T1000 (cell line): ENCODE measurements at places on chromosomes 6 and 20.

DNA sequence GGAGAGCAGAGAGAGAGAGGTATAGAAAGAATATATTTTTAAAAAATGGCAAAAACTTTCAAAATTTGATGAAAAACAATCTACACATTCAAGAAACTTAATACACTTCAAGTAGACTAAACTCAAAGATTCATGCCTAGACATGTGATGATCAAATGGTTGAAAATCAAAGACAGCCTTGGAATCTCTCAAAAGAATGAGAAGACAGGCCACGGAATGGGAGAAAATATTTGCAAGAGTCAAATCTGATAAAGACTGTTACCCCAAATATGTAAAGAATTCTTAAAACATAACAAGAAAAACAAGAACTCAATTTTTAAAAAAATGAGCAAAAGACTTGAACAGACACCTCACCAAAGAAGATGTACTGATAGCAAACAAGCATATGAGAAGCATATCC is 49.7 kb downstream of the THEMIS start:
- DNase-seq: no peak

GRCh38 chr6:126531286-126531685 is 191.4 kb downstream of the CENPW start:
- DNase-seq: no peak

GRCh38 chr6:10437891-10438290 is 23.0 kb upstream of the TFAP2A start:
- no peak for DNase-seq

DNA sequence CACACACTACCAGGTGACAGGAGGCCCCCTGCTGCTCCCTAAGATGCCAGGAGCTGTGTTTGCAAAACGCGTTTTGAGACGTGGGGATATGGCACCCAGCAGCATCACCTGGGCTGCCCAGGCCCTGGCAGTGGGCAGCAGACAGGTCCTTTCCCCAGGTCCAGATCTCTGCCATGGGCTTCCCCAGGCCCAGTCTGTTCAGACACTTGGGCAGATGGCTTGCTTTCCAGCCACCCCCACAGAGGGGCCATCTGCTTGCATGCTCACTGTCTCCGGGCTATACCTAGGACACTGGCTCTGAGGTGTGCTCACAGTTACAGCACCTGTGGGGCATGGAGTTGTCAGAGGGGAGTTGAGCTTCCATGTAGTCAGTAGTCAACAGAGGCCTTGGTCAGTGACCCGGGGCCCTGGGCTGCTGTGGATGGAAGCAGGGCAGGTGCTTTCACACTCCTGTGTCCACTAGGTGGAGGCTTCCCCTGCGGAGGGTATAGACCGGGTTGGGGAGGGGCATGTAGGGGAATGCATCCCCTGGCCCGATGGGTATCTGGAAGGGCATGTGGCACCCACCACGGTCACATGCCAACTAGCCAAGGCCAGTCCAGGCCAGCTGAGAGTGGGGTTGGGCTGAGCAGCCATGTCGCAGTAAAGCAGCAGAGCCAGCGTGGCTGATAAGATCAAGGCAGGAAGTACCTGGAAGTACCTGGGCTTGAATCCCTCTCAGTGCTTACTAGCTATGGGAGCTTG is 185.4 kb upstream of the SLC24A3 start:
- no peak for DNase-seq

- DNase-seq: no peak
These were observed 585.1 kb downstream of the QKI start for GRCh38 chr6:163999475-164000125.

- DNase-seq: no peak
These were observed 280.3 kb downstream of the CDC5L start for GRCh38 chr6:44667668-44668390.

DNA sequence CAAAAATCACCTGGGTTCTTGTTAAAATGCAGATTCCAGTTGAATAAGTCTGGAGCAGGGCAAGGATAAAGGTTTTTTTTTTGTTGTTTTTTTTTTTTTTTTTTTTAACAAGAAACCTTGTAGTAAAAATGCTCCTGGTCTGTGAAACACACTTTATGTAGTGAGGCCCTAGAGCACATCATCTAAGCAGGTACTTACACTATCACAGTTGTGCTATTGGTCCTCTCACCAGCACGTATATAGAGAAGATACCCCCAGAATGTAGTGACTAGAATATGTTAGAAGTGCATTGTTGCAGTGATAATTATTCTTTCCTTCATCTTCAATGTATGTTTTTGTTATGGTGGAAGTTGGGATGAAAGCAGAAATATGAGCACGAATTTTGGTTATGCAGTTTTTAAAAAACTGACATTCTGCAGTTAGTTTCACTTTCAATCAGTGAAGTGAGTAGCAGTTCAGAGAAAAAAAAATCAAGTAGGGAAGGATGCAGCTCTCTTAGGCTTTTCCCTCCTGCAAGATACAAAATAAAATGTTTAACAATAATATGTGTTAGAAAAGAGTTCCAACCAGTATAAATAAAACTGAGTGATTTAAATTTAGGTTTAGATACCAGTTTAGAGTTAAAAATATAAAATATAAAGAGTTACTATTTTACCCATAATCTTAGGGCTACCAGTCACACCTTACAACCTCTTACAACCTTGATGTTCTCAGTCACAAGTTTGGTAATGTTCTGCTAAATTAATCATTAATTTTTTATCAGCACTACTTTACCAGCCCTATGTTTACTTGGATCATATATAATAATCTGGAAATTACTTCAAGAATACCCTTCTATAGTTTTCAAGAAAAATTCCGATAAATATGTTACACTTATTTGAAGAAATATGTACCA is 9.2 kb upstream of the DEFB113 start:
- DNase-seq: no peak

DNA sequence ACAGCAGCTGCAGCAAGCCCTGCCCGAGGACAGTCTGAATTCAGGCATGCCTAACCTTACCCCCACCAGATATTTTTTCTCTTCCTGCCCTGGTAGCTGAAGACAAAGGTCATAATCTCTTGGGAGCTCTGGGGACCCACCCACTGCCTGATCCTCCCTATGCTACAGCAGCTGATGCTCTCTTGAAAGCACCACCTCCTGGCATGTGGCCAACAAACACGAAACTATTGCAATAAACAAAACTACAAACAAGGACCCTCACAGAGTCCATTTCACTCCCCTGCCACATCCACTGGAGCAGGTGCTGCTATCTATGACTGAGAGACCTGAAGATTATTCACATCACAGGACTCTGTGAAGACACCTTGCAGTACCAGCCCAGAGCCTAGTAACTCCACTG is 238.5 kb upstream of the HS3ST5 start:
- DNase-seq: no peak

GRCh38 chr6:169862892-169863525 is 111.6 kb downstream of the ERMARD start:
- DNase-seq: no peak

DNA sequence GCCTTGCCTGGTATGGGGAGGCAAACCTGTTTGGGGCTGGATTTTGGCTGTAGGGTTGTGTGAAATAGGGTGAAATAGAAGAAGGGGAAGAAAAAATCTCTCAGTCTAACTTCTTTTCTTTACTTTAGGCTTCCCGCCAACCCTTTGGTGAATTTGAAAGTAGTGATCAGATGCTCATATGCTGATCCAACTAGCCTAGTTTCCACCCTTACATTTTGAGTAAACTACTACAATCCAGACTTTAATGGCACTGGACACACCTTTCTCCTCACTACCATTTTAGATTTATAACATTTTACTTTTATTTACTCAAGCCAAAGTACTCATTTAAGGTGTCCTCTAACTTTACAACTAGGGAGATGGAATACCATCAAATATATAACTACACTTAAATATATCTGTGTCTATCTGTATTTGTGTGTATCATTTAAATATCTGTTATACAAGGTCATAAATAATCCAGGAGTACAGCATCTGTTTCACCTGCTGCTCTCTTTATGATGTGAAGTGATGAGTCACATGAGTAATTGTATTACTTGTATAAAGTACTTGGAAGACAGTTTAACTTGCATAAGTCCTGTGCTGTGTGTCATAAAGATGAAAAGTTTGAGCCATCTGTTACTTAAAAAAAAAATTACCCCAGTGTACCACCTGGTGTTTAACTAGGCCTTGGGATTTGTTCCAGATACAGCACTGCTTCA is 172.1 kb downstream of the CDKAL1 start:
- DNase-seq: no peak

GRCh38 chr20:24913076-24913628 is 35.9 kb upstream of the CST7 start:
- no peak for DNase-seq

GRCh38 chr6:156864557-156864956 is 87.4 kb downstream of the ARID1B start:
- no peak for DNase-seq

DNA sequence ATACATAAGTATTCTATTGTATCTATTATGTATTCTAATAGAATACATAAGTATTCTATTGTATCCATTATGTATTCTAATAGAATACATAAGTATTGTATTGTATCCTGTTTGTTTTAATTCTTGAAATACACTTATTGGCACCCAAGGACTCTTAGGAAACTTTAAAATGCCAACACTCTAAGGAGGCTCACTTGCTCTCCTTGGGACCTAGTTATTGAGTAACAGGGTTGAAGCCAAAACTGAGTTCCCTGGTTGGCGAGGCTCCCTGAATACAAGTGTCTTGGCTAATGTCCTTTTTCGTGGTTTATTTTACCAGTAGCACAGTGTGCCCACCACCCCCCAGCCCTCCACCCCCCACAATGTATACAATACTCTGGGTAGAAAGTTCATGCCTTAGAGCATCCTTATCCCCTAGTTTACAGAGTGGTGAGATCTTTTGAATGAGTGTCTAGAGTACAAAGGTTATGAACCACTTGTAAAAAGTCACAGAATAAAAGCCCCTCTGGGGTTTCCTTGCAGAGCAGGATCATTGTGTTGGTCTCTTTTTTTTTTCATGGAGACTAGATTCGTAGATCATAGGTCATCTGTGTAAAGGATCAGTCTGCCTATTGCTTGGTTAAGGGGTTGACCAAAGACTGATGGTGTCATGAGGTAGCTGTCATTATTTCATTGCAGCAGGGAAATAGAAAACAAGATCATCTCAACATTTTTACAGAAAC is 32.5 kb upstream of the PRDM1 start:
- DNase-seq: no peak

DNA sequence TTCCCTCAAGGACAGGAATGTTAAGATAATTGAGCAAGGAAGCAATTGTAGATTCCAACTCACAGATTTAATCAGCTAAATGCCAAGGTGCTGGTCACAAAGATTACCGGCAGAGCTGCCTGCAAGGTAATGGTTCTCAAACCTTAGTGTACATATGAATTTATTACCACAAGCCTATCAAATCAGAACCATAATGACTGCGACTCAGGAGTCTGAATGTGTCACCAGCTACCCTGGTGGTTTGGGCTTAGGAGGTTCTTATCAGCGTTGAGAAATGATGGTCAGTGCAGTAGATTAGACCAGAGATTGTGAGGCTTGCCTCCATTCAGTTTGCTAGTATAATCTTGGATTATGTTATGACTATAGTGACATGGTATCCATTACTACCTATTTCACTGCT is 78.9 kb downstream of the MTFR2 start:
- no peak for DNase-seq

DNA sequence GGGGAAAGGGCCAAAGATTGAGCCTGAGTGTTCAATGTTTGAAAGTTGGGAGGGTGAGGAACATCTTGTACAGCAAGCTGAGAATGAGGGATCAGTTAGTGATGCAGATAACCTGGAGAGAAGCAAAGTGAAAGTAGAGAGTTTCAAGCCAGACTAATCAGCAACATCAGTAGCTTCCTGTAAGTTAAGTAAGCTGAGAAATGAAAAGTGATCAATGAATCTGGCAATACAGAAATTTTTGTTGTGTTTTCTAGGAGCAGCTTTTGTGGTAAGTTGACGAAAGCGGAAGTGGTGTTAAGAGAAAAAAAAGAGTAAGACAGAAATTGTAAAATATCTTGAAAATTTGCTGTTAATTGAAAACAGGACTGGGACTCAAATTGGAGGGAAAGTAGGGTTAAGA is 855.5 kb upstream of the MAP3K7 start:
- no peak for DNase-seq

DNA sequence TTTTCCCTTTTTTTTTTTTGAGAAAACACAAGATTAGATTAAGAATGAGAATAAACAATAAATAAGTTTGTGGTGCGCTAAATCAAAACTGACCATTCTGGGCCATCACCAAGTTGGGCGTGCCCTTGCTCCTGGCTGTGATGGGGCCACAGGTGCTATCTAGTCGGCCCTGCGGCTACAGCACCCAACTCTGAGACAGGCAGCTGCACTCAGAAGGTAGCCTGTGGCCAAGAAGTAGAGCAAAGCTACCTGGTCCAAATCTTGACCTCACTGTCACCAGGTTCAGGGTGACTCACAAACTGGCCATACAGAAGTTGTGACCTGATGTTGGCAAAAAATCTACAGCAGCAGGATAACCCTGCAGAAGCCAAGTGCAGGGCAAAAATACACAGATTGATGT is 3.4 kb downstream of the TXNDC5 start:
- no peak for DNase-seq

GRCh38 chr6:642805-643204 is 14.1 kb downstream of the HUS1B start:
- no peak for DNase-seq

DNA sequence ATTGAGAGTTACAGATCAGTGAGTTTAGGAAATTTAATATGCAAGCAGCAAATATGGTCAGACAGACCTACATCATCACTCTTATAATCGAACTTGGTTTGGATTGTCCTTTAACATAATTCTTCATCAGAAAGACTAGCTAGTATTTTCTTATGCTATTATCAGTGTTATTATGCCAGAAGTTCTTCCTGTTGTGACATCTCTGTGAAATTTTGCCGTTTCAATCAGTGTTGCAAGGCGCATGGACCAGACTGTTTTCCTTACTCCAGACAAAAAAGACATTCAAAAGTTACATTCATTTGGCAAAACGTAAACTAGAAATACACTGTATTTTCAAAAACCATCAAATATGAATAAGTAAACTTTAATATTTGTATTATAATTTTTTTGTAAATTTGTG is 5.7 kb upstream of the TENT5A start:
- DNase-seq: no peak

DNA sequence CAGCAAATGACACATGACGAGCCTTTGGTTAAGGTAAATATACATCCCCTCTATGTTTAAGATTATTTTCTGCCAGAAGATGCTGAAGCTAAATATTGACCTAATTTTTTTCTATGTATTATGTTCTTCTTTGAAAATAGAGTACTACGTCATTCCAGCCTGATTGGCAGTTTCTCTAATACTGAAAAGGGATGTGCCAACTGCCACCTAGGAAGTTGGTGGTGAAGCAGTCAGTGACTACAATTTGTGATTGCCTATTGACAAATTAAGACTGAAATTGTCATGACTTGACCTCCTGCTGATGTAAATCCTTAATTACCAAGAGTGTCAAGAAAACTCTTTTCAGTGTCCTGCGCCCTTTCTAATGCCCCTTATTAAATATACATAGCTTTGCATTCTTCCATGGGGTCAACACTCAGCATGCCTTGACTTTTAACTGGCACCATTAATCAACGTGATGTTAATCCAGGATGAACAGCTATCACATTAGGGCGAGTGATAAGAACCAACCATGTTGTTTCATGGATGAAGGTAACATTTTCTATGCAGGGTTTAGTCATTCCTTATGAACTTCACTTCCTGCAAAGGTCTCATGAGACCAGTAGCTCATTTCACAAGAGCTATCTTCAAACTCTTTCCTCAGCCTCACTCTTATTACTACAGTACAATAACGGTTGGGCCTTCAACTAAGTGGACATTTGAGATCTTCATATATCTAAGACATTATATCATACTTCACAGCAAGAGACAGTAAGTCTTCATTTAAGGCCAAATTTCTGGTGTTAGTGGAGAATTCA is 22.5 kb upstream of the SGK1 start:
- DNase-seq: no peak

- no peak for DNase-seq
These were observed 27.6 kb upstream of the MCUR1 start for GRCh38 chr6:13841936-13842335.

- peak; percentile 60 for DNase-seq
These were observed 20.8 kb downstream of the C20orf203 start for GRCh38 chr20:32652739-32653526.
